Renal cortical epithelial cell (primary cell): ENCODE measurements at places on chromosomes 13 and 19. TPM values are rescaled to one million over a fixed set of nuclear protein-coding genes. Genes with fewer than 3 reads are reported as not detected.

SLC17A7 gene
- total RNA-seq: 0.15 TPM in 1 of 2 replicates, not detected in the other

ZNF610 gene
- 2.3 and 6.0 TPM in 2 replicates for total RNA-seq

RNF6 gene
- total RNA-seq: 61.8 and 75.8 TPM in 2 replicates

EFNA2 gene
- total RNA-seq: 0.10 TPM in 1 of 2 replicates, not detected in the other

SKA3 gene
- total RNA-seq: 0.30 and 5.7 TPM in 2 replicates
